ENCODE measurements at places on chromosomes 3 and 15.

DNA sequence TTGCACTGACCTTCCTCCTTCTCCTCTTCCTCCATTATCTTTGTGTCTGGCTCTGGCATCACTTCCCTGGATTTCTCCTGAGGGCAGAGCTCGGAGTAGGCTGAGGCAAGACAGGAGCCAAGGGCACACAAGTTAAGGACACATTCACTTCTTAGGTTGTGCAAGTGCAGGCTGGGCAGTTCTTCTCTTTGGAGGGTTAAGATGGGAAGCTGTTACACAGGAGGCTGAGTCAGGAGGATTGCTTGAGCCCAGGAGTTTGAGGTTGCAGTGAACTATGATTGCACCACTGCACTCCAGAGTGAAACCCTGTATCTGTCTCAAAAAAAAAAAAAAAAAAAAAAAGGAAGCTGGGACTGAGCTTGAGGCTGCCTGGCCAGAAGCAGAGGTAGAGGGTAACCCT lies 176.2 kb upstream of the ANKRD28 start:
- no peak for DNase-seq

DNA sequence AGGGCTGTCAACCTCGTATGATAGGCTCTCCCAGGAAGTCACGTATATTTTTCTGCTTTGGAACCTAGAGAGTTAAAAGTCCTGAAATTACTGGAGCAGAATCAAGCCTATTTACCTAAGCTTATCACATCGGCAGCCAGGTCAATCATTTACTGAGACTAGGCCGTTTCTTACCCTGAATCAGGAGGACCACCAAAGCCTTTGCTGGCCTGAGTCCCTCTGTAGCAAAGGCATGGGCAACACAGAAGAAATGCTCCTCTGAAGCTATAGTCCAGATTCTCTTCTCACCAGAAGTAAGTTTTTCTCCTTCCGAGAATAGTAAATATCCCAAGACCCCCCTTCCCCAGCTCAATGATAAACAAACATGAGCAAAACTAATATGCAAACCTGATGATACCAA lies 125.9 kb upstream of the PHLDB2 start:
- DNase-seq: no peak

GRCh38 chr3:157279237-157279636 lies 119.3 kb upstream of the CCNL1 start:
- no peak for DNase-seq

GRCh38 chr3:116141724-116142123 lies 303.6 kb downstream of the LSAMP start:
- no peak for DNase-seq

- DNase-seq: no peak
These were observed 148.3 kb downstream of the MBNL1 start for GRCh38 chr3:152416808-152417580.

- no peak for DNase-seq
These were observed 602.0 kb upstream of the KCNMB2 start for GRCh38 chr3:177934001-177934891.

DNA sequence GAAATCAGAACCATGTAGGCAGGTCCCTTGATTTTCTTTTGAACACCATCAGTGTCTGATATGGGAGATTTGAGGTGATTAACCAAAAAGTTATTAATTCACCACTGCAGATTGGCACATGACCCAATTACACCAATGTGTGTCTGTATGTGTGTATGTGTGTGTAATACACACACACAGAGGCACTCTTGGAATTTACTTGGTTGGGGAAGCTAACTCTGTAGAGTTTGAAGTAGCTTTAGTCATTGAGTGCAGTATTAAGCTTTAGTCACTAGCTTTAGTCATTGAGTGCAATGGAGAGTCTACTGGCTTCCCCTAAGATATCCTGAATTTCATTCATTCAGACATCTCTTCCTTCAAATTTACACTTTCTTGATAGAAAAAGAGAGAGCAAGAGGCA lies 109.4 kb upstream of the C15orf61 start:
- no peak for DNase-seq

- DNase-seq: no peak
These were observed 301.8 kb upstream of the PROK2 start for GRCh38 chr3:72086743-72087087.

- no peak for DNase-seq
These were observed 503.5 kb downstream of the EDEM1 start for GRCh38 chr3:5690904-5691532.

- DNase-seq: no peak
These were observed 164.8 kb upstream of the RORA start for GRCh38 chr15:61393949-61394348.

- no peak for DNase-seq
These were observed 99.5 kb downstream of the ZNF621 start for GRCh38 chr3:40624189-40624769.

- peak; percentile 99 for DNase-seq
These were observed at the start of gene PKM for GRCh38 chr15:72231066-72231832. Gene PKM (minus strand): TSS chr15:72231190. CDS start chr15:72219097, 12,093 bp downstream.

DNA sequence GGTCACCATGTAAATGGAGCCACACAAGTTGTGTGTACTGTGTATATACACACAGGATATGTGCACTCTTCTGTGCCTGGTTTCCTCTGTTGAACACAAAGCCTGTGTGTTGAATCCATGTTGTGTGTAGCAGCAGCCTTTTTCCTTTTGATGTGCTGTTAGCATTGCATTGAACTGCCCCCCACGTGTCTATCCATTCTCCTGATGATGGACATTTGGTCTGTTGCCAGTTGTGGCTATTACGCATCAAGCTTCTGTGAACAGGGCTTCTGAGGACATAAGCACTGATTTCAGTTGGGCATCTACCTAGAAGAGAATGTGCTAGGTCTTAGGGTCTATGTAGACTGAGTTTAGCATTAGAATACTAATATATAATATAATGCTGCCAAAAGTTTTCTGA lies 77.4 kb downstream of the LSM3 start:
- DNase-seq: no peak

GRCh38 chr15:64507293-64507802 lies 47.0 kb downstream of the ZNF609 start:
- DNase-seq: no peak

DNA sequence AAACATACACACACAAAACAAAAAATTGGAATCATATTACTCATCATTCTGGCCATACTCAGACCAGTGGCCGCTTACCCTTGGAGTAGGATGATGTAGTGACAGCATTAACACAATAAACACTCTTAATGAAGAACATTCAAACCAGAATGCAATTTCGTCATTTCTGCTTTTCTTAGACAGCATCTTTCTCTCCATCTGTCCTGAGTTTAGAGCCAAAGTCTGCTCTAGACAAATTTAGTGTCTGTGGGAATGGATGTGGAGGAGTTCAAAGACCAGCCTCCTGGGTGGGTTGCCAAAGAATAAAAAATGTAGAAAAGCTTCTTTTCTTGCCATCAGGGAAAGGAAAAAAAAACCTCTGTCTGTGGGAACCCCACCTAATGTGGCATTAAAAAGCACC lies 212.4 kb upstream of the POU1F1 start:
- DNase-seq: no peak

DNA sequence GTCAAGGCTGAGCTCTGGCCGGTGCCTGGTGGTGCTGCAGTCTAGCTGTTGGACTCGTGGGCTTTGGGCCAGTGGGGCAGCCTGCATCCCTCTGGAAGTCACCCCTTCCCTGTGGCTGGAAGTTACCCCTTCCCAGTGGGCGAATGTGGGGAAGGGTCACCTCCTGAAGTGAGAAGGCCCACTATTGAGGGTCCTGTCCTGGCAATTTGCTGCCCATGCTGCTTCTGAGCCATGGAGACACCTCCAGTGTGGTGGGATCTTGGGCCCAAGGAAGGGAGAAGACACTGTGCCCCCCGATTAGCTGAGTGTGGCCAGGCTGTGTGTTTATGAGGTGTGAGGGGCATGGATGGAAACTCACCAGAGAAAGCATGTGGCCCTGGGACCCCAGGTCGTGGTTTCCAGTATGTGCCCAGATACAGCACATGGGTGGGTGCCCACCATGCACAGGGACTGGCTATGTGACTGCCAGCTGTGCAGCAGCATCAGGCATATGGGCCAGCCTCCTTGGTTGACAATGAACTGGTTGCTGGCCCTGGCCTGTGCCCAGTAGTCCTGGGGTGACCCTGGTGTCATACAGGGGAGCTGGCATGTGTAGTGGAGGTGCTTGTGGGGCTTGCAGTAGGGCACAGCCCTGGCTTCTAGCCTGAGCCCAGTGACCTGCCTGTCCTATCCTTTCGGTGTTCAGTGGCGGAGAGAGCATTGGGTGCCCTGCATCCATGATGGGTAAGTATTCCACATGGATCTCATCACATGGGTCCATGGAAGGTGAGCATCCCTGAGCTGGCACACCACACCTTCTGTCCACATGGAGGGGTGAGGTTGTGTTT lies 221.2 kb downstream of the SNRPN start:
- DNase-seq: no peak

DNA sequence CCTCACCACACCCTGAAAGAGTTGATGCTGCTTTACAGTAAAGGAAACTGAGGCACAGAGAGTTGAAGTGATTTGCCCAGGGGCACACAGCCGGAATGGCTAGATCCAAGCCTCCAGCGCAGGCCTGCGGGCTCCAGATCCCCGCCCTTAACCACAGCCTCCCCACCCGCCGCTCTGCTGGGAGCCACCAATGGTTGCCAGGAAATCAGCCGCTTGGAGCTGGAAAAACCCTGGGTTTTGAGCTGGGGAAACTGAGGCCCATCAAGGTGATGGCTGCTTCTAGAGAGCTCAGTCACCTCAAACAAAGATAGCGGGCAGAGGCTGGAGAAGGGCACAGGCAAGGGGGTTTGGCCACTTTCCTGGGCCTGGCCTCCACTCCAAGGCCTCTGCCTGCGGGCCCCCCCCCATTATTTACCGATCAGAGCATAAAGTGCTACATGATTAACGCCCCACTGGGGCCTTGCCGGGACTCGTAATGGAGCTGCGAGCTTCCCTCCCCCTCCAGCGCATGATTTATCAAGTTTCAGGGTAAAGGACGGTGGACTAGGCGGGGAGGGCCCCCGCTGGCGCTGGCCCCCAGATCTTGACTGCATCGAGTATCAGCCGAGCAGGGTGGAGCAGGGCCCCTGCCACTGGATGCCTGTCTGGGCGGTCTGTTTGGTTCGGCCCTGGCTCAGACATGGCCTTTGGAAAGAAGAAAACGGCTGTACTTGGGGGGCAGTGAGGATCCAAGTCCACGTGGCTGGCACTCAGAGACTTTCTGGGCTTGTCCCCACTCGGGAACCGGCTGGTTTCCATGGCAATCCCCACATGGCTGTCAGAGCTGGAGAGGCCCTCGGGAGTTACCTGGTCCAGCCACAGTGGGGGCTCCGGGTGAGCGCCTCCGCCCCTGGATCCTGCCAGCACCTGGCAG lies 9.1 kb downstream of the PLXND1 start:
- no peak for DNase-seq

DNA sequence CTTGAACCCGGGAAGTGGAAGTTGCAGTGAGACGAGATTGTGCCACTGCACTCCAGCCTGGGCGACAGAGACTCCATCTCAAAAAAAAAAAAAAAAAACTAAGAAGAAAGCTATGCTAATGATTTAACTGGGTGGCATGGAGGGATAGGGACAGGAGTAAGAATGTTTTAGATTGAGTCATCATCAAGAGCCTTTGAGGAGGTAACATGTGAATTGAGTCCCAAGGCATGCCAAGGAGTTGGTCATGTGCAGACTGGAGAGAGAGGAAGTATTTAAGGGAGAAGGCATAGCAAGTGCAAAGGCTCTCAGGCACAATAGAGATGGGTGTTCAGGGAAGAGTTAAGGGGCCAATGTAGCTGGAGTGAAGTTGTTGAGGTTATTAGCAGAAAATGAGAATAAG lies 9.1 kb downstream of the BNC1 start:
- no peak for DNase-seq

GRCh38 chr15:63046917-63047760 lies 4.6 kb downstream of the TPM1 start:
- no peak for DNase-seq

GRCh38 chr15:65184305-65184867 lies 756 bp downstream of the CLPX start:
- DNase-seq: no peak

DNA sequence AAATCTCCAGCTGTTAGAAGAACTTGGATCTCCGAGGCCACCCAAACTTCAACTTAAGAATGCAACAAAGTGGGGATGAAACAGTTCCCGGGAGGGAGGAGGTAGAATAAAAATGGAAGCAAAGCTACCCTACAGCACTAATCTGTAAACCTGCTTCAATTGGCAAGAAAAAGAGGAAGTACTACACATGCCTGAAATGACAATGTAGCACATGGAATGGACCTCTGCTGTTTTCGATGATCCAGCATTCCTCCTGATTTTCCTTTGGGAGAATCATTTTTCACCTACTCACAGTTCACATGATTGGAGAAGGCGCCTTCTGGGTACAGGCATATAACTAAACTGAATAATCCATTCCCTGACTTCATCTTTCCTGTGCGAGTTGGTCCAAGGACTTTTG lies 1081.5 kb downstream of the FHIT start:
- DNase-seq: no peak

DNA sequence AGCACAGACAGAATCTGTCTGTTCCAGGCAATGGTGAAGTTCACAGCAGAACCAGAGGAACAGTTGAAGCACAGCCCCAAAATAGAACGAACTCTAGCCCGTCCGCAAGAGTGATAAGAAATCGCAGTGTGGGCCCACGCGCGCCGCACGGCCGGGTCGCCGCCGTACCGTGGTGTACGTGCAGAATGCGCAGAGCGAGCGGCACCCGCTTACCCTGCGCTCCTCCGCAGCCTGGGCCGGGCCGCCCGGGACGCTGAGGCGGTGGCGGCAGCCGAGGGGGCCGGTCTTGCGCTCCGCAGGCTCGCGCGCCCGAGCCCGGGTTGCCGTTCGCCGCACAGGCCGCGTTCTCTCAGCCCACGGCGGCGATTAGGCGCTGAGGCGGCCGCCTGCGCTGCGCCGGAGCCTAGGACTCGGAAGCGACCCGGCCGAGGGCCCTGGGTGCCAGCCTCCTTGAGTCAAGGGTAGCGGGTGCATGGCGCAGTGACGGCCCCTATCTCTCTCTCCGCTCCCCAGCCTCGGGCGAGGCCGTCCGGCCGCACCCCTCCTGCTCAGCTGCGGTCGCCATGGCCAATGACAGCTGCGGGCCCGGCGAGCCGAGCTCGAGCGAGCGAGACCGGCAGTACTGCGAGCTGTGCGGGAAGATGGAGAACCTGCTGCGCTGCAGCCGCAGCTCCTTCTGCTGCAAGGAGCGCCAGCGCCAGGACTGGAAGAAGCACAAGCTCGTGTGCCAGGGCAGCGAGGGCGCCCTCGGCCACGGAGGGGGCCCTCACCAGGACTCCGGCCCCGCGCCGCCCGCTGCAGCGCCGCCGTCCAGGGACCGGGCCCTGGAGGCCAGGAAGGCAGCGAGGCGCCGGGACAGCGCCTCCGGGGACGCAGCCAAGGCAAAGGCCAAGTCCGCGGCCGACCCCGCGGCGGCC lies 20.5 kb downstream of the WDR73 start:
- no peak for DNase-seq

GRCh38 chr3:52232279-52233107 lies 6.5 kb downstream of the TWF2 start:
- no peak for DNase-seq

DNA sequence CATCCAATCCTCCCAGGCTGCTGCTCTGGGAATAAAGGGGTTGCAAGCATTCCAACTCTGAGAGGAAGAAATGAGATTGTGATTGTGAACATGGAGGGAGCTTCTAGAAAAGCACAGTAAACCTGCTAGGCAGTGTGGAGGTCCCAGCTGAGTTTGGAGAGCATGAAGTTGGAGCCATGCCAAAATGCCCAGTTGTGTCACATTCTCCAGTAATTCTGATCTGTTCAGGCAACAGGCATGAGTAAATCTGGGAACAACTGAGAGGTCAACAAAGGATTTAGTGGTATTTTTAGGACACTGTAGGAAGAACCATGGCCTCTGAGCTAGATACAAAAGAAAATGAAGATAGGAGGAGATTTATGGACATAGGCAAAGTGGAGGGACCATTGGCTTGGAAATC lies 74.7 kb downstream of the CYP19A1 start:
- DNase-seq: no peak

Data from iPS DF 19.7 (cell line).